ENCODE measurements at places on chromosomes 1 and 21.

DNA sequence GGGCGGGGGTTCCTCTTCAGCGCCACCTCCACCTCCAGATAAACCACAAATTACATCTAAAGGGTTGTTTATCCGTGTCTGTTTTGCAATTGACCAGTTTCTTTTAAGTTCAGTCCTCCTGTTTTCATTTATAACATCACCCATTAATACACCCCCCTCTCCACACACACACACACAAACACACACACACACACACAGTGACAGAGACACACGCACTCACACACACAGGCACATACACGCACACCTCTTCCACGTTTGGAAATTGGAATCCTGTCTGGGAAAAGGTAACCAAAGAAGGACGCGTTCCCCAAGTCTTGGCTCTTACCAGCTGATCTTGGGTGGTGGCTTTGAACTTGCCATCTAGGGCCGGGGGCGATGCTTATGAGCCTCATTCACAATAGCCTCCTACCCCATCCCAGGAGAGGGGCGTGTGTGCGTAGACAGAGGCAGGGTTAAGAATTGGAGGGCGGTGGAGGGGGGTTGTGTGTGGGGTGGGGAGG is 442 bp upstream of the CSMD2 start:
- DNase-seq, result no peak

DNA sequence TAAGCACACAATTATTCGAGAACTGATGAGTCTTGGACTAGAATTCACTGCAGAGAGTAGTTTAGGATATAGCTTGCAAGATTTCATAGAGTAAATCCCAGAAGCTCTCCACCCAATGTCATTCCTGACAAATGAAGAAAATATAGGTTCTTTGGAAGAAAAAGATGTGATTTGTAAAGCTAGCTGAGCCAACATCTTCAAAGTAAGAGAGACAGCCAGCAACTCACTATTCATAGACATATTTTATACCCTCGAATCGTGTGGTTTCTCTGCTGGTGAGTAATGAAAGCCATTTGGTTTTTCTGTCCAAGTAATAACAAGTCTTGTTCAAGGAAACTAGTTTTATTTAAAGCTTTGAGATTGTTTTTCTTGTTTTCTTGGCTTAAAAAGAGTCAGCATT is 165.7 kb upstream of the SYT6 start:
- no peak for DNase-seq

GRCh38 chr1:41936107-41936506 is 17.4 kb upstream of the HIVEP3 start:
- DNase-seq, result no peak

GRCh38 chr21:42575111-42575510 is 61.5 kb downstream of the SLC37A1 start:
- DNase-seq, result no peak

DNA sequence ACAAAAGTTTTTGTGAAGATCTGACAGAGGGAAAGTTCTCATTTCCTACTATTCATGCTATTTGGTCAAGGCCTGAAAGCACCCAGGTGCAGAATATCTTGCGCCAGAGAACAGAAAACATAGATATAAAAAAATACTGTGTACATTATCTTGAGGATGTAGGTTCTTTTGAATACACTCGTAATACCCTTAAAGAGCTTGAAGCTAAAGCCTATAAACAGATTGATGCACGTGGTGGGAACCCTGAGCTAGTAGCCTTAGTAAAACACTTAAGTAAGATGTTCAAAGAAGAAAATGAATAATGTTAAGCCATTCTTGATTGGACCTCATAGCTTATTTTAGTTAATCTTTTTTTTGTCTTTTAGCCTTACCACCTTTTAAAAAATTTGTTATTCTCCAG is 14.1 kb downstream of the GGPS1 start:
- DNase-seq, result no peak

GRCh38 chr1:185054365-185055060 is 9.2 kb downstream of the RNF2 start:
- DNase-seq, result no peak

DNA sequence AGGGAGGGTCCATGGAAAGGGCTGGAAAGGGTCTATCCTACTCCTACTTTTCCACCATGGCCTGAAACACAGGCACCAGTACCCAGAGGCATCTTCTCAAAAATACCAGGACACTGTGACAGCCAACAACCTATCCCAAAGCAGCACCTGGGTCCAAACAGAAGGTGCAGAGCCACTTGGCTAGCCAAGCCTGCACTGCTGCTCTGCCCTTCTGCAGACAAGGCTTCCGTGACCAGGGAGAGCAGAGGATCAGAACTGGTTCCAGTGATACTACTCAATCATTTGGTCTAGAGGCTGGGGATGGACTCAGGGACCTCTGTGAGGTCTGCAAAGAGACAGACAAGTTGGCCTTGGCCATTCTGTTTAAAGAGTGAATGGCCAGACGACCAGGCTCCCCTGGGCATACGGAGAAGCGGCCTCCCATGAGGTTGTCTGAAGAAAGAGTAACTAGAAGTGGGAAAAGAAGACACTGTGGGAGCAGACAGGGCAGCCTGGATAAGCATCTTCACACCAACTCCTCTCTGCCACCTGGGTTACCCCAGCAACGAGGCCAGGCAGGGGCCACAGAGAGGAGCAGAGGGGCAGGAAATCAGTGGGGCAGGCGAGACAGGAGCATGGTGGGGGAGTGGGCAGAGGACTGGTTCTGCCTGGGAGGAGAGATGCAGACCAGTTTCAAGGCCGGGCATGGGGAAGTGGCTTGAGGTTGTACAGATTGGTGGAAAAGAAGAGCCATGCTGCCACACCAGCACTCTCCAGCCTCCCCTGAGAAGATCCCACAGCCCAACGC is 5.7 kb downstream of the KCNN3 start:
- no peak for DNase-seq

GRCh38 chr1:153962088-153963029 is 978 bp downstream of the SLC39A1 start:
- DNase-seq, result peak; percentile 60

DNA sequence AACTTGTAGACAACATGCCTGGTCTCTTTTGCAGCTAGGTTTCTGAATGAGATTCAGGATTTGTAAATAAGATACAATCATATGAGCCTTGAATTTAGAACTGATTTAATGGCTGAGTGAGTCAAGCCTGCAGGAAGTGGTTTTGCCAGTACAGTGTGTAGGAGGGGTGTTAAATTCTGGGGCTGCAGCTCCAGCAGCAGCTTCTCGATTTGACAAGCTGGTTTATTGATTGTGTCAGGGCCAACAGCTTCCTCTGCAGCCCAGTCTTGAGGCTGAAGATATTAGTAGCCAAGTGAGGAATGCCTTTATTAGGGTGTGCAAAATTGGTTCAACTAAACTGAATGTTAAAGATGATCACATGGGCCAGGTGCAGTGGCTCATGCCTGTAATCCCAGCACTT is 11.5 kb upstream of the PLA2G5 start:
- DNase-seq, result no peak

GRCh38 chr1:36784147-36784859 is 250.0 kb downstream of the GRIK3 start:
- no peak for DNase-seq

DNA sequence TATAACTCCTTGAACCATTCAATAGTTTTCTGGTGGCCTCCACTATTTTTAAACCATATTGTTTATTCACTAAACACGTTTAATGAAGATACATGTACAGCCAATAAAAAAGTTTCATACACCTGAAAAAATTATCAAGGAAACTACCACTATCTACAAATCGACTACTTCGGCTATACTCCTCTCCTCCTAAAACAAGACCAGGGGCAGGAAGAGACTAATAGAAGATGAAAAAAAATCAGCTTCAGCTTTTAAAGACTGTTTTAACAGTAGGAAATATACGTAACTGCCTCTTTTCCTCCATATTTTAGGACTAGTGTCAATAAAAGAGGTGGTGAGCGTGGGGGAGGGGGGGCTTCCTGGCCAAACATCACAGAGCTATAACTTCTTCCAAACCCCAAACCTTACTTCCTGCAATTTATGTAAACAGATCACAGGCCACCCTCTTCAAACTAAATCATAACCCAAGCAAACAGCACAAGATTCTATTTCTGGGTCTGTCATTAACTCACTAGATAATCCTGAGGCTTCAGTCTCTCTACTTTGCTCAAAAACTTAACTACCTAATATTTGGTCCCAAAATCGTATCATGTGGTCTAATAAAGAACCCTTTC is 15.1 kb downstream of the FOXJ3 start:
- no peak for DNase-seq

DNA sequence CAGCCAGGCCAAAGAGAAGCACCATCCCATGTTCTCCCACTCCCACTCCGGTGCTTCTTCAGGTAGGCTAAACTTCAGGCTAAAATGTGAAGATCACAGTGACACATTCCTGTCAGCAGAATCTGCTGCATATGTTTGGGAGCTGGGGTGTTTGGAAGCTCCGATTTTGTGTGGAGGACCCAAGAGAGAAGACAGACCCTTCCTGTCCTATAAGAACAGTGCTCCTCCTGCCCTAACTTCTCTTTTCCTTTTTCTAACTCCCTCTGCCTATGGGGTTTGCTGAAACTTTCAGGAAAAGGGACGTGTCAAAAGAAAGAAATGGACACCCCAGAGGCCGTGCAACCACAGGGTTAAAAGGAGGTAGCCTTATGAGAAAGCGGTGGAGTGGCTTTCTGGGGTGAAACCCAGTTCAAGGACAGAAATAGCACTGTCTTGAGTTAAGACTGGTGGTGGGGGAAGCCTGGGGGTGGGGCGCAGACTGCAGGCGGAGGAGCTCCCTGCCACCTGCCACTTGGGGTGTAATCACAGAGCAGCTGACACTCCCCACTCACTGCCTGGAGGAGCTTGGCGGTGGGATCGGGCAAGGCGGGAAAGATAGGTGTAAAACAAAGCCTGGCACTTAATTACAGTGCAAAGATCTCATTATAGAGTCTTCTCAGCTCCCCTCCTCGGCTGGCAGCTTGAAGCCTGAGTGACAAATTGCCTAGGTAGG is 645 bp upstream of the TLR5 start:
- DNase-seq, result no peak

DNA sequence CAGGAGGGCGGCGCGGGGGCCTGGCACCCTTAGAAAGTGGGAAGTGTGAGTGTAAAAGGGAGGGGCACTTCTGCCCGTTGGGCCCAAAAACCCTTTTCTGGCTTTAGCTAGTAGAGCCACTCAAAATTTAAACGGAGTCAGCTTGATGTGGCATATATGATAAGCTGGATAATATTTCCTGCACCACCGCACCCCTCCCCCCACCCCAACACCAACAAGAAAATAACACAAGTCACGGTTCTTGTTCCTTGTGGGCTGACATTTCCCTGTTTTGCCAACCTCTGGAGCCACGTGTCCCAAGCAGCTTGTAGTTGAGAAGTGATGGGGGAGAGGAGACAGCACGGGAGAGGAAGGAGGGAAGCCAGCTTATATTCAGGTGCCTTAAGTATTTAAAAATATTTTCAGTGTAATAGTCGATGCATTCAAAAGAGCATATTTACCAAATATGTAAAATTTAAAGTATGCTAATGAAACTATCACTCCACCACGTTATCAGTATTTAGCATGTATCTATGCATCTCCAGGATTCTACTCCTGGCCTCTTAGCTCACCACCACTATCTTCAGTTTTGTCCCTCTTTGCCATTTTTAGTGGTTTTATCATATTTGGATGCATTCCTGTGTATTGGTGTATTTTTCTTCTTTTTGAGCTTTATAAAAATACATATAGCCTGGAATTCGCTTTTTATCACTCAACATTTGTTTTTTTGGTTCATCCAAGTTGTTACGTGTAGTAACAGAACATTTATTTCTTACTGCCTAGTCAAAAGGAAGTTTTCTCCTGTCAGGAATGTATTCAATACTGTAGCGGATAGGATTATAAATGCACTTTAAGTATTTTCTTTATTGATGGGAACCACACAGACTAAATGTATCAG is 773 bp upstream of the DDX59 start:
- no peak for DNase-seq

- peak; percentile 58 for DNase-seq
Observed at GRCh38 chr1:237864338-237865244, 26.1 kb downstream of the ZP4 start.

DNA sequence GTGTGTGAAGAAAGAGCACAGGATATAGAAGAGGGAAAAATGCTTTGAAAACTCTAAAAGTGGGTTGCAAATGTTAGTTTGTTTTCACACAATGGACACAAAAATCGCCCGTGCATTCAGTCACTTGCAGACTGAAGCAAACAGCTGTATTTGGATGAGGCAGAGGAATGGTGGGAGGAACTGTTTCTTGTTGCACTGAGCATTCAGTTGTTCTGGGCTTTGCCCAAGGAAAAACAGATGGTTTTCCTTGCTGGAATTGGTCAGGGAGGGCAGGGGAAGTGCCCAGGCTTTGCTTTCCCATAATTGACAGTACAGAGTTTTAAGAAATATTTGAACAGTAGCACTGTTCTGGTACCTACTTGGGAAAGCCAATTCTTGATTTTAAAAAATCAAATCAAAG is 19.5 kb upstream of the WARS2 start:
- no peak for DNase-seq

- DNase-seq, result peak; percentile 41
Observed at GRCh38 chr1:54564312-54565112, 16.5 kb downstream of the ACOT11 start.

- no peak for DNase-seq
Observed at GRCh38 chr1:7218210-7218832, 433.1 kb downstream of the CAMTA1 start.

DNA sequence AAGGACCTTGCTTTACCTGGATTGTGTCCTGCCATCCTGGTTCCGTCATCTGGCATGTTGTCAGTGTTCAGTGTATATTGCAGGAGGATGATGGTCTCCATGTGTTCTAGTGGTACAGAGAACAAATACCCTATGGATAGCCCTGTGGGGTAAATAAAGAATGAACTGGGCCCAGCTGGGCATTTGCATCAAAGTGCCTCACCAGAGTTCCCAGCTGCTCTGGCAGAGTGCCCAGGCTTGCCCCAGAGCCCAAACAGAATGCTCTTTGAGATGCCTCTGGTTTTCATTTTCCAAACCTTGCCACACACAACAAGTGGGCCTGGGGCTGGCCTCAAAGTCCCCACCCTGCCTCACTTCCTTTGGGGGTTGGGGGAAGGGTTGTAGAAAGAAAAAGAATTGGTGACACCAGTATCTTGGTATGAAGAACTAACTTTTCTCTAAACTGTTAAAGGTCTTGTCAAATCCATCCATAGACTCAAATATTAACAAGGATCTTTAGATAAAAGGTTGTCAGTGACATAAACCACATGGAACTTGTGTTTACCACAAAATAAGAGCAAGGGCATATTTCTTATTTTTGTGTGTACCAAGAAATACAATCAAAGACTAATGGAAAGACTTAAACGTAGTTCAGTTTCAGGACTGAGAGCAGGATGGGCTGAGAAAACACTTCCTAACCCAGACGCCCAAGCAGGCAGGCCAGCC is 82.2 kb downstream of the LMO4 start:
- peak; percentile 16 for DNase-seq

DNA sequence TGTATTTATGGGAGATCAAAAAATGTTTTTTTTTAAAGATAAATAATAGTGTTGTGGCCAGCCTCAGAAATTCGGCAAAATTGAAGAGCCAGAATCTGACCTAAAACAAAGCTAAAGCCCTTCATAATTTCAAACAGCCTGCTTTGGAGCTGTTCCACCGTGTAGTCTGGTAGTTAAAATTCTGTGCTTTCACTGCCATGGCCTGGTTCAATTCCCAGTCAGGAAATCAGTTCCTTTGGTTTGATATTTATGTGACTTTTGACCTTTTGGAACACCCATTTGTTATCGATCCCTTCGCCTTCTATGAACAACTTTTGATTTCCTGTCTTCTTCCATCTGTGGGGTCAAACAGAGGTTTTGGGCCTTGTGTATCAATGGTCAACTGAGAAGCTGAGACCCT is 179.8 kb downstream of the HFM1 start:
- no peak for DNase-seq

Measured in psoas muscle (tissue), 8 donors.